Activated CD4-positive, alpha-beta T cell treated with anti-CD3 and anti-CD28 coated beads, Interleukin-2, amount 10 ng/mL, durations not matched to agents 7 days and 5 days (primary cell): ENCODE measurements at places on chromosomes 4 and X.
A peak's percentile ranks its signal among the peaks of the same experiment; 100 is the strongest.

DNA sequence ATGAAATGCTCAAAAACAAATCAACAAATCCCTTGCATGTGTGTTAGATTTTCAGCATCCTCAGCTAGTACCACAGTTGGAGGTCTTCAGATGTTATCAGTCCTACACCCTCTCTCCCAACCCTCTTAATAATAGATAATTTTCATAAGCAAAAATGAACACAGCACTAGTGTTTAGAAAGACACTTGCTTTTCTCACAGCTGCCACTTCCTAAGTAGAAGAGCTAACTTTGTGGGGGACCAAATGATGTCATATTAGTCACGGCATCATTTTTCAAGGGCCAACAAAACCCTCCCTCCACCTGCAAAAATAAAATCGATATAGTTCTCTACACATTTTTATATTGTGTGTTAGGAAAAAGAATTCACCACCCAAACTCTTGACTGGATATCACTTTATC, 163.5 kb upstream of the GYPA start:
- no peak for DNase-seq

- no peak for DNase-seq
Observed at GRCh38 chr4:138158746-138159297, 83.3 kb downstream of the SLC7A11 start.

GRCh38 chrX:3712051-3712869, 1.2 kb downstream of the PRKX start:
- DNase-seq, result no peak

GRCh38 chrX:149374751-149375150, 130.4 kb downstream of the IDS start:
- no peak for DNase-seq

DNA sequence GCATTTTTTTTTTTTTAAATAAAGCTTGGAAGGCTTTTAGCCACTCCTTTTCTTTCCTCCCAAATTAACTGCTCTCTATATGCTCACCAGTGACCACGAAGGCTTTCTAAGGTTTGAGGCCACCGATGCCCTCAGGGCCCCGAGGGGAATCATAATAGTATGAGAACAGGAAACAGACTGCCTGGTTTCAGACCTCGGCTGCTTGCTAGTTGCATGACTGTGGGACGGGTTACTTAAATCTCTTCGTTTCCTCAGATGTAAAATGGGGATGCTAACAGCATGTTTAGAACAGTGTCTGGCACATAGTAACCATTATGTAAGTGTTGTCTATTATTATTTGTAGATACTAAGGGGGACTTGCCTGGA, 3.6 kb downstream of the LINC00632 start:
- peak; percentile 5 for DNase-seq

DNA sequence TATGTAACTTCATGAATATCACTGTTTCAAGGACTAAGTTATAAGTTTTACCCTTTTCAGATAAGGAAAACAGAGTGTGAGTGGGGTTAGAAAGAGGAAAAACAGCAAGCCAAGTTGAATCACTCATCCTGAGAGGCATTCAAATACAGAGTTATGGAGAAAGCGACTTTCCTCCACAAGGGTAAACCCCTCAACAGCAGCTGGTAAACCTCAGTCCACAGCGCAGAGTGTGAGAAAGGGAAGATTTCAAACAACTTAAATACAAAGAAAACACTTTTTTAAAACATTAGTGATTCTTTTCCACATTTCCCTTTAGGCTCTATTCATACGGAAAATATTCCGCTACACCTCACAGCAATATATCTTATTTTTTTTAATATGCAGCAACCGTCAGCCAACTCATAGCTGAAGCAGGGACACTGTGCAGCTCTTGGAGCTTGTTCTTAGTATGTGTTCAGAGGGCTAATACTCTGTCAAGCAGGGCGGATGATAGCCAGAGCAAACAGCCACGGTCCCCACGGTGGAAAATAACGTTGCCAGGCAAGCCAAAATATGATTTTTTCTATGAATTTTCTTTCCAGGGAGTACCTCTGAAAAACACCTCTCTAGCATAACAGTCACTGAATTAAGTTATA, 488.9 kb upstream of the FAT1 start:
- no peak for DNase-seq

DNA sequence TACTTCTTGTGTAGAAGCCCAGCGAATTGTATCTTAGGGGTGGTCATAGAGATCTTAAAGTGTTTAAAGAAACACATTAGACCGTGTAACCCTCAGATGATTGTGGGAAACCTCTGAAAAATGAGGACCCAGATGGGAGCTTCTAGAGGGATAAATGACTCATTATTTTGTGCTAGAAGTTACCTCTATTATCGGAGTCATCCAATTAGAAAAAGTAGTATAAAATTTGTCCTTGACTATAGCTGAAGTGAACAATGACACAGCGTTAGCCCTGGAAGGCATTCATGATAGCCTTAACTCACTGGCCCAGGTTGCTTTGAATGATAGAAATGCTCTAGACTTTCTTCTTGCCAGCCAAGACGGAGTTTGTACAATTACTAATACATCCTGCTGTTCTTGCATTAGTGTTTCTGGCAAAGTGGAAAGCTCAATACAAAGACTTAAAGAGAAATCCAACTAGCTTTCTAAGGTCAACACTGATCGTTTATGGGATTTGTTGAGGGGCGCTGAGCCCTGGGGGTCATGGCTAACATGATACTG, 178.9 kb upstream of the VEGFC start:
- no peak for DNase-seq

- no peak for DNase-seq
Observed at GRCh38 chrX:108000751-108001150, 18.6 kb upstream of the TEX13B start.

- DNase-seq, result no peak
Observed at GRCh38 chr4:30429813-30430761, 290.1 kb upstream of the PCDH7 start.

- DNase-seq, result no peak
Observed at GRCh38 chr4:77564231-77564630, 41.4 kb upstream of the CXCL13 start.

DNA sequence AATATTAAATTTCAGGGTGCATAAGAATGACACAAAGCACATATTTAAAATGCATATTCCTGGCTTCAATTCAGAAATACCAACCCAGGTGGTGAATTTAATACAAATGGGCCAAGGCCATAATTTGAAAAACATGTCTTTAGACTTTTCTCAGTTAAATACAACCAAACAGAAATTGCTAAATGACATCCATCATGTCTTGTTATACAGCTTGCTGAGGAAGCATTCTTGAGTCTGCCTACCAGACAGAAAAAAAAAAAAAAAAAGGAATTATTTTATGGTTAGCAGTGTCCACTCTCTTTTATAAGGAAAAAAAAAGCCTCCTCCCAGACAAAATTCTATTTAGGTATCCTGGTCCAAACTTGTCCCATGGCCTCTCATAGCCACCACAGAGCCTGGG, 119.1 kb downstream of the PAPSS1 start:
- no peak for DNase-seq

- DNase-seq, result no peak
Observed at GRCh38 chr4:6782846-6783110, 251 bp downstream of the KIAA0232 start.

GRCh38 chr4:26104056-26104685, 190.2 kb downstream of the SMIM20 start:
- DNase-seq, result no peak

DNA sequence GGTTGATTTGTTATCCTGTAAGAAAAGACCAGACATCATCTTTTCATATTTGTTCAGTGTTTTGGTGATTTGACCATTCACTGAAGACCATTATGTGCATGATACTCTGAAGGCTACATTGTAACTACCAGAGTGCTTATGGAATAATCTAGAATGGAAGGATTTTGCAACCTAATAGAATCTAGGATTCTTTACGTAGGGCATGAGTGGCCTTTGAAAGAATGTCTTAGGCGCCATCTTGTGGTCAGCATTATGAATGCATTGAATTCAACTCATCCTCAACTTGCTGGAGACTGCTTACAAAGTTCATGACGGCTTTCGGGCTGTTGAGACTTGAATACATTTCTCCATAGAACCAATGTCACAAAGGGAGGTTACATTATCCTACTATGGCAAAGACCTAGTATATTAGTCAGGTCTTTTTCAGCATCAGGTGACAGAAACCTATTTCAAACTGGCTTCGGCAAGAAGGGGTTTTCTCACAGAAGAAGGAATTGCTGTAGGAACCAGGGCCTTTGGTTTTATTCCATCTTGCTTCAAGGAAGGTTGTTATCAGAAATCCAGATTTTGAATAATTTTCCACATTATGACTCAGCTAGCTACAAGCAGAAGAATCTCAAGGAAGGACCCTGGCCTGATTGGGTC, 104.1 kb downstream of the GPAT3 start:
- DNase-seq, result peak; percentile 76

GRCh38 chr4:42906341-42906740, 13.8 kb downstream of the GRXCR1 start:
- no peak for DNase-seq

- DNase-seq, result no peak
Observed at GRCh38 chr4:62571494-62571893, 1371.4 kb downstream of the ADGRL3 start.

- no peak for DNase-seq
Observed at GRCh38 chr4:85773372-85773771, 298.4 kb downstream of the ARHGAP24 start.

- DNase-seq, result peak; percentile 41
Observed at GRCh38 chrX:64894454-64895038, 81.7 kb downstream of the ZC4H2 start.

- DNase-seq, result peak; percentile 8
Observed at GRCh38 chrX:103629318-103630170, 769 bp downstream of the TCEAL1 start.

GRCh38 chr4:37603070-37603468, 83.1 kb downstream of the RELL1 start:
- DNase-seq, result peak; percentile 78

- DNase-seq, result no peak
Observed at GRCh38 chr4:404006-404405, 66.4 kb downstream of the ZNF141 start.

GRCh38 chr4:119100655-119101054, 35.0 kb upstream of the MYOZ2 start:
- no peak for DNase-seq

DNA sequence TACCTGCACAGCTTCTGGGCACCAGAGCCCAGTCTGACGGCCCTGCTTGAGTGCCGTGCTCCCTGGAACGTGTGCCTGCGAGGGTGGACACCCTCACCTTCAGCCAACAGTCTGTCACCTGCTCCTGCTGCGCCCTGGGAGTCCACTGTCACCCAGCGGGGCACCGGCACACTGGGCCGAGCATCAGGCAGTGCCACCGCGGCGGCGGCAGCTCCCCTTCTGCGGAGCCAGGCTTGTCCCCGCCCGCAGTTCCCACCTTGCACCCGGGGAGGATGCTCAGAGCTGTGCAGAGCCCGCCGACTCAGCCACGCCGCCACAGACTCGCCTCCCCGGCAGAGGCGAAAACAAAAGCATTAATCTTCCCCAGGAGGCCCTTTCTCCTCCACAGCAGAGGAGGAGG, 86.8 kb downstream of the ABLIM2 start:
- DNase-seq, result no peak

DNA sequence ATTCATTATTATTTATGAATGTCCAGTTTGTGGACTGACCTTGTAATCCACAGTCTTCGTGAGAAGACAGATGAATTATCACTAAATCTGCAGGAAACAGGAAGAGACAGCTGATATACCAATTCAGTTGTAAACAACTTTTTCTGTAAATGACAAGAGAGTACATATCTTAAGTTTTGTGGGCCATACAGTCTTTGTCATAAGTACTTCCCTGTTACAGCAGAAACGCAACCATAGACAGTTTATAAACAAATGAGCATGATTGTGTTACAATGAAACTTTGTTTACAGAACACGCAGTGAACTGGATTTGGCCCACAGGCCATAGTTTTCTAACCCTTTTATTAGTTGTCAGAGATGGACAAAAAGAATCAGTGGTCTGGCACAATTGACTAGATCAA, 443.4 kb downstream of the PDGFC start:
- DNase-seq, result no peak

GRCh38 chrX:14590216-14590615, 60.9 kb downstream of the GLRA2 start:
- no peak for DNase-seq

GRCh38 chrX:15475021-15475420, 18.1 kb downstream of the PIR start:
- DNase-seq, result no peak

DNA sequence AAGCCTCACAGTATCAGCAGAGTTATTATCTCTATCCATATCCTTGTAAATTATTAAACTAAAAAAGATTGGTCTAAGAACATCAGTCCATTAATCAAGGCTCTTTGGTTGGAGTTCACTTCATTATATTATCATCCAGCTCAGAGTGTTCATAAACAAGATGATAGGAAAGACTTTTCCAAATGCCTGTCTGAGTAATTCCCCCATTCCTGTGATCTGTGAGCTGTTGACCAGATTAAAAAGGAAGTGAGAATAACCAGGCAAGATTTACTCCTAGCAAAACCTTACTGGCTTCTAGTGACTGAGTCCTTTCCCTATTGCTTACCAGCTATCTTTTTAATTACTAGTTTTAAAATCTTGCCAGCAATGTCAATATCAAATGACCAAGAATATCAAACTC, 14.9 kb downstream of the PKD2 start:
- DNase-seq, result no peak

DNA sequence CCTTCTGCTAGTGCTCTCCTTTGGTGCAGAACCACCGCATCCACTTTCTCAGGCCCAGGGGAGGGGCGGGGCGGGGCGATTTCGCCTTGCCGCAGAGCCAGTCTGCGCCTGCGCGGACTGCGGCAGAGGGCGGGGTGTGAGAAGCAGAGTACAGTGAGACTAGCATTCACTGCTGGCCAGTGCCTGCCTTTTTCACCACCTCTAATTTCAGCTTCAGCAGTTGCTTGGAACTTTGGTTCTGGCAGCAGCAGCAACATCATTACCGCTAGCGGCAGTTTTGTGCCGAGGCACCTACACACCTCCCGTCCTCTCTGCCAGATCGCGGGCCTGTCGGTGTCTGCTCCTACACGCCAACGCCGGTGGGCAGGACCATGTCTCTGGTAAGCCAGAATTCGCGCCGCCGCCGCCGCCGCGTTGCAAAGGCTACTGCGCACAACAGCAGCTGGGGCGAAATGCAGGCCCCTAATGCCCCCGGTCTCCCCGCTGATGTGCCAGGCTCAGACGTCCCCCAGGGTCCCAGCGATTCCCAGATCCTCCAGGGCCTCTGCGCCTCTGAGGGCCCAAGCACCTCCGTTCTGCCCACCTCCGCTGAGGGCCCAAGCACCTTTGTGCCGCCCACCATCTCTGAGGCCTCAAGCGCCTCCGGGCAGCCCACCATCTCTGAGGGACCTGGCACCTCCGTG, at the start of gene MAGEE1:
Gene MAGEE1, plus strand, starts transcription at position 151 of the 683 bp plus-strand sequence. Its CDS starts 221 bp downstream, at position 372.
- DNase-seq, result peak; percentile 82

- no peak for DNase-seq
Observed at GRCh38 chr4:36332023-36332781, 50.8 kb downstream of the DTHD1 start.

GRCh38 chr4:19623866-19624265, 627.8 kb upstream of the SLIT2 start:
- no peak for DNase-seq

GRCh38 chrX:31435592-31435991, 363.8 kb upstream of the FTHL17 start:
- no peak for DNase-seq

DNA sequence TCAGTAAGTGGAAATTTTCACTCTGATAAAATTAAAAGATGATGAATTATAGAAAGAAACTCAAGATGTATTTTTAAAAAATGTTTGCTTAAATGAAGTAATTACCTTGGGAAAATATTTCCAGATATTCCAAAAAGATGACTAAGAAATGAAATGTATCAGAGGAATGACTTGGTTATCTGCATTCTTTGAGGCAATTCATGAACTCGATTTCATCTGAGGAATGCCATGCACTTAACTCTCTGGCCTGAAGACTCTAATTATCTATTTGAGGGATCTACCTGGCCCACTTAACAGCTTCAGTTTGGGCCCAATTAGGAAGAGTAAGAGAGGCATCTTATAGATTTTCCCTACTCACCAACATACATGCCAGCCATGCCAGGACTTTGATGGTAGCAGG, 182.3 kb downstream of the INPP4B start:
- DNase-seq, result no peak
